ENCODE measurements at places on chromosomes 7 and 10.

DNA sequence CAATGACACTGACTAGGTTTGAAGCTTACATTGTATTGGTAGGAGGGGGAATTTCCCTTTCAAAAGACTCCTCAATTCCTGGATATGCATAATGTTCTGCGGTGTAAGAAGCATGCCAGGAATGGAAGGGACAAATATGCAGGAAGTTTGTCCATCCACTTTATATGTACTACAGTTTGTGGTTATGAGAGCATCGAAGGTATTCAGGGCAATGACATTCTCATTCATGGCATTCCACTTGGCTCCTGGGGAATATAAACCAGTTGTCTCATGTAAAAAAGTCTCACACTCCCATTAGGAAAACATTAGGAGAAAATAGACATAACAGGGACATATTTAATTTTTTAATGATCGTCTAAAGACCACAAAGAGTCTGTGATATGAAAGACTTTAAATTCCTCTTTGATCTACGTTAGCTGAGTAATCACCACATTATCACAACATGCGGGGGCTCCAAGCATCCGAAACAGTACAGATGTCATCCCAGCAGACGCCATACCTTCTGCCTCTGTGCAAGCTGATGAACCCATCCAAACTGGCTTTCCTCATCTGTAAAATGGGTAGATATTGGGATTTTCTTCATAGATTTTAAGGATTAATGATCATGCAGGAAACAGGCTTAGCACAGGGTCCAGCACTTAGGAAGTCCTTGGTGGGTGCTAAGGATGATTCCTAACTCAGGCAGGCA lies 675.3 kb downstream of the INHBA start:
- DNase-seq, result peak; percentile 95

DNA sequence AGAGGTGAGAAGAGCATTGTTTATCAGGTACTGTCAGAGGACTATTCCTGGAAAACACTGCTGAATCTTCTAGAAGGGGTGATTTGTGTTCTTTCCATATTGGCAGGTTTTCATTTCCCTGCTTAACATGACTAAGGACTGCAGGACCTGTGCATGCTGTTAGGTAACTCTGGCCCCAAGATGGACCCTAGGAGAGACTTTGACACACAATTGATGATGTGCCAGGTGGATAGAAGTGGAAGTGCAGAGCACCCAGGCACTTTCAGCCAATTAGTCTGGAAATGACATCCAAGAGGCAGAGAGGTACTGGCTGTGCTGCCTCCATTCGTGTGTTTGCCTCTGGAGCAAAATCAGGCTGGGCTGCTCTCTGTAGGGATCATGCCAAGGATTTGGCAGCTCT lies 496.3 kb upstream of the GALNT17 start:
- no peak for DNase-seq

GRCh38 chr7:54712820-54713219 lies 46.2 kb downstream of the SEC61G start:
- DNase-seq, result no peak

GRCh38 chr10:7035126-7035761 lies 375.6 kb downstream of the SFMBT2 start:
- DNase-seq, result no peak

- no peak for DNase-seq
Measured at GRCh38 chr7:43021431-43021830, 89.3 kb downstream of the MRPL32 start.

DNA sequence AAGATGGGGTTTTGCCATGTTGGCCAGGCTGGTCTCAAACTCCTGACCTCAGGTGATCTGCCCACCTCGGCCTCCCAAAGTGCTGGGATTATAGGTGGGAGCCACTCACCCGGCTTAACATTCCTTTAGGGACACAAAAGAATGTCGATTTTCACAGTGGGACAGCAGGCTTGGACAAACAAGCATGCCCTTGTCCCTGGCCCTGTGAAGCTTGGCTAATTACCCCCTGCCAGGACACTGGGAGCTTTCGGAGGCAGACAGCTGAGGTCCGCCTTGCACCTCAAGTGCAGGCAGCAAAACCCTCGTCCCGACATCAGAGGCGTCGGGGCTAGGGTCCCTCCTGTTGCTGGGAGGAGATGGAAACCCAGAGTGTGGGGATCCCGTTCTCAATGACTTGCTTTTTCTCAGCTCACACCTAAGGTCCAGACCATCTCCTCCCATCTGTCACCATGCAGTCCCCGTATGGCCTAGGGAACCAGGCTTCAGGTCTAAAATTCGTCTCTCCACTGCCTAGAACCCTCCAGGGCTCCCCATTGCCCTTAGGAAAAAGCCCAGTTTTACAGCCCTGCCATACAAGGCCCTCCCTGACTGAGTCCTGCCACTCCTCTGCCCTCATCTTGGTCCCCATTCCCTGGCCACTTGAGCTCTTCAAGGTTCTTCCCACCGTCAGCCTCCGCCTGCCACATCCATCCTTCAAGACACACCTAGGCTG lies 6.3 kb upstream of the CLIP2 start:
- no peak for DNase-seq
